ENCODE measurements at places on chromosomes 2 and 18. TPM values are rescaled to one million over a fixed set of nuclear protein-coding genes. Genes with fewer than 3 reads are reported as not detected.

ANKRD62 gene
- total RNA-seq = under 0.01 TPM

SLC40A1 gene
- 231 TPM for total RNA-seq

VIL1 gene
- 72.0 TPM for total RNA-seq

DNA sequence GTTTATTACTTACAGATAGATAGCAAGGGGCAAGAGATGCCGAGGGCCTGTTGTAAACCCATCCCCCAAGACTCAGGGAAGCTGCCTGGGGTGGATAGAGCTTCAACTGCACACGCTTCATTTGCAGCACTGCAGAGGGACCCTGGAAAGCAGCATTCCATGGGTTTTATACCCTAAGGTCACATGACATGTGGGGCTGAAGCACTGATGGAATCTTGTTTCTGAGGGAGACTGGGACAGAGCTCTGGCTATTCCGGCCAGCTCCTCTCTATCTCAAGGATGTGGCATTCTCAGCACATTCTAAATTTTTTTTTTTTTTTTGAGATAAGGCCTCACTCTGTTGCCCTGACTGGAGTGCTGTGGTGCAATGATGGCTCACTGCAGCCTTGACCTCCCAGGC, 300.1 kb downstream of the MYCN start:
- H3K27me3 ChIP-seq = no peaks in the 10 kb centered on the region
- DNase-seq = no peak
- H3K27ac ChIP-seq = no peak overlapping the region
- H3K4me1 ChIP-seq = no peaks in the 10 kb centered on the region

DNA sequence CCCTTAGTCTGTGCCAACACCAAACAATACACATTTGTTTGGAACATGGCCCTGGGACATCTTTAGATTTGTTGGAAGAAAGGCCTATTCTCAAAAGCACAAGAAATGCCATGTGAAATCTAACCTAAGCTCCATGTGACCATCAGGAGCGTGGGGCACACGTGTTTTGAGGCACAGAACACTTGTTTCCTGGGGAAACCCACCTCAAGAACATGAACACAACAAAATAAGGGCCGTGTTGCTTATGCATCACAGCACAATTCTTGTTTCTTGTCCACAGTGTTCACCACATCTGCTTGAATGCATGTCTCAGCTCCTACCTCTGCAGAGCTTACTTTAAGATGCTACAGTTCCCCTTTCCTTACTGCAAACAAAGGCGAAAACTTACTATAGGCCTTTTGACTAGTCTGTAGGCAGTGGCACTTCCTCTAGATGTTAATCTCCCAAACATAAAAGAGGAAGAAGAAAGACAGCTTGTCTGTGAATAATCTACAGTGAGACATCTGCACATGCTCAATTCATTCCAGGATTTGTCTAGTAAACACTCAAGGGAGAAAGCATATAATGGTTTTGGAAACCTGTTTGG, 165.0 kb downstream of the ANKRD44 start:
- no peak for DNase-seq
- H3K4me1 ChIP-seq = no peaks in the 10 kb centered on the region

DNA sequence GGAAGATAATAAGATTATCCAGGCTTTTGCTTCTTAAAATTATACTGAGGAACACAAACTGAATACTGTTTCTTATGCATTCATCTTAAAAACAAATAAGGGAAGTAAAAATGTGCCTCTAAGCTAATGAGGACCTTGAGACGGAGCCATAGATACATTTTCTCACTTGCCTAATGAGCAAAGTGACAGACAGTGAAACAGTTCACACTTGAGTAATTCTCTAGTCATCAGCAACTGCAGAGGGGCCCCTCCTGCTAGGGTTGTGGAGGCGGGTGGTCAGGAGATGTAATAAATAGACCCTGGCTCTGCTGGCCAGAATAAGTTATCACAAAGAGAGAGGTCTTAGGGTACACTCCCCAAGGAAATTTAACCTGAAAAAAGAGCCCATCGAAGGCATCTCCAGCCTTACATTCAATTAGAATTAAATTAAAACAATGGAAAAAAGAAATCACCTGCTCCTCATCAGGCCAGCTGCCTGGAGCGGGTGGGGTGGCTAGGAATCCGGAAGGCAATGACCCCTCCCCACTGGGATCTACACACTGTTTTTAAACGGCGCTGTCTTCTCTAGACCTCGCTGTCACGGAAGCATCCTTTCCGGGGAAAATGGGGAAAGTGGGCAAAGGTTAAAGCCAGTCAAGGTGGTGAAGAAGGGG, 32.6 kb upstream of the INSIG2 start:
- DNase-seq = no peak
- H3K36me3 ChIP-seq = no peaks in the 10 kb centered on the region
- no peaks in the 10 kb centered on the region for H3K4me1 ChIP-seq
- H3K27me3 ChIP-seq = no peaks in the 10 kb centered on the region
- H3K27ac ChIP-seq = no peak overlapping the region

DNA sequence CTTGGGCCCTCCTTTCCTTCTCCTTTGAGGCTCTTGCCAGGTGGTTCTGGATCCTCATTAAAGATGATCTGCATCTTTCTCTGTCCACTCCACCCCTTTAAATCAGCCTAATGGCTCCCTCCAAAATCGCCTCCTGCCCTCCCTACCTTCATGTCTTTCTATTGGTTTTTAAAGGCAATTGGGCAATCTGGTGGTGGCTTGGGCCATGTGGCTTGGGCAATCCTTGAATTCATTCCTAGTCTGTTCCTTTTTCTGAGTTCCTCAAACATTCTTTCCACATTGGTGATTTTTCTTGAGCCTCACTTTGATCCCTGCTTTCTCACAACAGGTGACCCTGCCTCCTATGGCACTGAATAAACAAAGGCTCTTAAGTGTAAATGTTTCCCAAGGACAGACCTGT, 266.2 kb upstream of the REV1 start:
- no peaks in the 10 kb centered on the region for H3K4me1 ChIP-seq
- no peak for DNase-seq
- no peaks in the 10 kb centered on the region for H3K36me3 ChIP-seq
- H3K27ac ChIP-seq = no peak overlapping the region
- no peak overlapping the region for H3K4me3 ChIP-seq

GRHL1 gene
- total RNA-seq = 13.7 TPM

ALPI gene
- total RNA-seq = not detected

GRCh38 chr2:236871500-236872001, 214.1 kb upstream of the COPS8 start:
- DNase-seq = peak; percentile 27
- no peaks in the 10 kb centered on the region for H3K4me1 ChIP-seq
- no peak overlapping the region for H3K4me3 ChIP-seq
- peak overlapping the region; percentile 26 for H3K27ac ChIP-seq
- no peaks in the 10 kb centered on the region for H3K36me3 ChIP-seq

GEN1 gene
- 9.6 TPM for total RNA-seq

DNA sequence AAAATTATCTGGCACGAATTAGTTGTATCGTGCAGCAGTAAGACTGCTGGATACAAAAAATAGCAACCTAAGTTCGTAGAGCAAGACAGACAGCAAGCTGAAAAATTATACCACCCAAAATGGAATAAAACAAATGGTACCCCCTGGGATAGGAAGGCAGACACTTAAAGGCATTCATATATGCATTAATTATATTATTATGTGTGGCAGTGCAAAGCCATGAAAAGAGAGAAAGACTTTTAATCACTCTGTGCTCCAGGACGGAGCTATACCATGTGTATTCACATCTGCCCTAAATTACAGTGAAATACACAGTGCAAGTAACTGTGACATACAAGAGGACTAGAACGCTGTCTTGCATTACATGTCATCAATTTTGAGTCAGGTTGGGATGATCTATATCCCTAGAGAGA, 235.9 kb downstream of the GULP1 start:
- H3K27ac ChIP-seq = no peak overlapping the region
- no peak overlapping the region for H3K4me3 ChIP-seq
- no peaks in the 10 kb centered on the region for H3K4me1 ChIP-seq
- DNase-seq = no peak

DNA sequence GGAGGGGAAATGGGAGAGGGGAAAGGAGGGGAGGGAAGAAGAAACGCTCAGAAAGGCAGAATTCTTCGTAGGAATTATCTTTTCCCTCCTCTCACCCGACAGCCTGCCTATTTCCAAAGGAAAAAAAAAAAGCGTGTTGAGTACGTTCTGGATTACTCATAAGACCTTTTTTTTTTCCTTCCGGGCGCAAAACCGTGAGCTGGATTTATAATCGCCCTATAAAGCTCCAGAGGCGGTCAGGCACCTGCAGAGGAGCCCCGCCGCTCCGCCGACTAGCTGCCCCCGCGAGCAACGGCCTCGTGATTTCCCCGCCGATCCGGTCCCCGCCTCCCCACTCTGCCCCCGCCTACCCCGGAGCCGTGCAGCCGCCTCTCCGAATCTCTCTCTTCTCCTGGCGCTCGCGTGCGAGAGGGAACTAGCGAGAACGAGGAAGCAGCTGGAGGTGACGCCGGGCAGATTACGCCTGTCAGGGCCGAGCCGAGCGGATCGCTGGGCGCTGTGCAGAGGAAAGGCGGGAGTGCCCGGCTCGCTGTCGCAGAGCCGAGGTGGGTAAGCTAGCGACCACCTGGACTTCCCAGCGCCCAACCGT, at the start of gene GAD1:
GAD1 (plus strand) TSS at position 384 of the 589 bp plus-strand sequence. CDS start 1,705 bp downstream, outside the sequence.
- H3K27ac ChIP-seq = no peak within 1 kb of the TSS
- DNase-seq = no peak
- H3K36me3 ChIP-seq = no peaks in the 10 kb centered on the region
- H3K27me3 ChIP-seq = peaks cover 44% of the 10 kb centered on the region
- peak within 1 kb of the TSS; percentile 42 for H3K4me3 ChIP-seq

DNA sequence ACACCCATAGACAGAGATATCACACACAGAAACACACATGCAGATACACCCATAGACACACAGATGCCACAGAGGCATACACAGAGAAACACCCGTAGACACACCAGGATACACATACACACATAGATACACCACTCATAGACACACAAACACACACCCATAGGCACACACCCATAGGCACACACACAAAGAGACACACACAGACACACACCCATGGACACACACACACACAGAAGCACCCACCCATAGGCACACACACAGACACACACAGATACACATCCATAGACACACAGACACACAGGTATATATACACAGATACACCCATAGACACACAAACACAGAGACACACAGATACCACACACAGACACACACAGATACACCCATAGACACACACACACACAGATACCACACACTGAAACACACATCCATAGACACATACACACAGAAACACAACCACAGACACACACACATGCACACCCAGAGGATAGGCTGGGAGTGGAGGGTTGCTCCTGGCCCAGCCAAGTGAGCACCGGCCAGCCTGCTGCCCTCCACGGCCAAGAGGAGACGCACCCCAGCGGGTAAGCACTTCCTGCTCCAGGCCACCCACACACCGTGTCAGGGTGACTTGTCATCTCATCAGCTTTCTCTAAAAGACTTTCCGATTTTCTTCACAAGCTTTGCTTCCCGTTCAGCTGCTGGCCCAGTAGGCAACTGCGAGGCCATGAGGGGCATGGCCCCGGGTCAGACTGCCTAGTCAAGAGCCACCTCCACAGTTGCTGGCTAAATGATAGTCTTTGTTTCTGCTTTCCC, 14.1 kb upstream of the CNNM3 start:
- no peak for DNase-seq
- no peaks in the 10 kb centered on the region for H3K4me1 ChIP-seq
- H3K27me3 ChIP-seq = no peaks in the 10 kb centered on the region
- peaks cover 4% of the 10 kb centered on the region for H3K36me3 ChIP-seq

DNA sequence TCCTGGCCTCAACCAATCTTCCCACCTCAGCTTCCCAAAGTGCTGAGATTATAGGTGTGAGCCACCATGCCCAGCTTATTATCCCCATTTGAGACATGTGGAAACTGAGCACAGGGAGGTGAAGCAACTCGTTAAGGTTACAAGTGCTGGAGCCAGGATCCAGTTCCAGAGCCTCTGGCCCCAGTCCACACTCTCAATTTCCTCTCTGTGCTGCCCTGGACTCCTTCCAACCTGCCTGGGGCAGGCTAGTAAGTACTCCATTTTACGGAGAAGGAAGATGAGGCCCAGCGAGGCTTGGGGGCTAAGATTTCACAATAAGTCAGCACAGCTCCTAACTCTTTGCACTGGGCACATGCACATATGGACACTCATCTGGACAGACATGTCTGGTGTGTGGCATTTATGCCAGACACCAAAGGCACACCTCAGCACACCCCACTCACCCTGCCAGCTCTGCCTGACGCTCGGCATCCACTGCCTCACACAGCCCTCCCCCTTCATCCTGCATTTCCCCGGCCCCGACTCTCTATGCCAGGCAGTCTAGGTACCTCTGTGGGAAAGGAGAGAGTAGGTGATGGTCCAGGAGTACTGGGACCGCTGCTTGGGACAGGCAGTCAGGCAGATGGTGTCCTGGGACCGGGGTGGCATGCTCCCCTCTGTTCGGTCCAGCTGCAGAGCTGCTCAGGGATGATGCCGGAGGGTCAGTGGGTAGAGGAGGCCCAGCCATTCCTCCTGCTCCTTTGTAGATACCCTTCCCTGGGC, 20.5 kb downstream of the CFAP65 start:
- no peaks in the 10 kb centered on the region for H3K4me1 ChIP-seq
- no peak overlapping the region for H3K27ac ChIP-seq
- H3K36me3 ChIP-seq = no peaks in the 10 kb centered on the region
- DNase-seq = no peak
- no peaks in the 10 kb centered on the region for H3K27me3 ChIP-seq

DNA sequence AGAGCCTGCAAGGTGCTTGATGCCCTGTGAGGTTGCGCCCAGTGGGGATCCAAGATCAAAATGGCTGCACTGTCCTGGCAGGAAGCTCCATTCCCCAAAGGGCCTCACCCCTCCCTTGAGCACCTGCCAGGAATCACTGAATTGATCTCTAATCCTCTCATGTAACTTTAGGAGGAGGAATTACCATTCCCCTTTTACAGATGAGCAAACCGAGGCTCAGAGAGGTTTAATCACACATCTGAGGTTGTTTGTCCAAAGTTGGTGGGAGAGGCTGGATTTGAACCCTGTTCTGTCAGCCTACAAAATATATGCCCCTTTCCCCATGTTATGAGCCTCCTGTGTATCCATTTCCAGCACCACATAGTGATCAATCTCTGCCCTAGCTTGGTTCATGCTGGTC, 10.5 kb downstream of the ASIC4 start:
- H3K27me3 ChIP-seq = no peaks in the 10 kb centered on the region
- H3K4me3 ChIP-seq = no peak overlapping the region
- no peak for DNase-seq

SERPINB7 gene
- total RNA-seq = not detected

SPHKAP gene
- not detected for total RNA-seq

GRCh38 chr2:188582211-188582610, 290.5 kb downstream of the GULP1 start:
- H3K27me3 ChIP-seq = no peaks in the 10 kb centered on the region
- no peak overlapping the region for H3K27ac ChIP-seq
- DNase-seq = no peak
- no peaks in the 10 kb centered on the region for H3K4me1 ChIP-seq
- no peaks in the 10 kb centered on the region for H3K36me3 ChIP-seq
- no peak overlapping the region for H3K4me3 ChIP-seq

STRN gene
- 7.6 TPM for total RNA-seq

SGPP2 gene
- 0.33 TPM for total RNA-seq

COL3A1 gene
- total RNA-seq = 107 TPM

- H3K27me3 ChIP-seq = no peaks in the 10 kb centered on the region
- H3K36me3 ChIP-seq = no peaks in the 10 kb centered on the region
- no peak overlapping the region for H3K27ac ChIP-seq
- DNase-seq = no peak
Observed at GRCh38 chr2:57881998-57882888, 164.4 kb upstream of the VRK2 start.
